HS-5 (cell line): ENCODE measurements at places on chromosomes 11 and 22.

- DNase-seq = no peak
Measured at GRCh38 chr11:44632466-44633123, 67.1 kb downstream of the CD82 start.

GRCh38 chr22:32712644-32713355, 88.7 kb upstream of the TIMP3 start:
- no peak for DNase-seq

DNA sequence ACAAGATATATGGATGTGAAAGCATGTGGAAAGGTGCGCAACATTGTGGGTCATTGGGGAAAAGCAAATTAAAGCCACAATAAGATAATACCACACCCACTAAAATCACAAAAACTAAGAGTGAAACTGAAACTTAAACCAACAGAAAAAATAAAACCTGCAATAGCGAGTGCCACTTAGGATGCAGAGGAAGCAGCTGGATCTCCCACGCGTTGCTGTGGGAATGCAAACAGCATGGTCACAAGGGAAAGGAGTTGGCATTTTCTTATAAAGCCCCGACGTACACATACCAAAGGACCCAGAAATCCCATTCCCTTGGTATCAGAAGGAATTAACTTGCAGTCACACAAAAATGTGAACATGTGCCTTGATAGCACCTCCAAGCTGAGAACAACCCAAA, 712.0 kb downstream of the TBC1D22A start:
- DNase-seq = no peak

GRCh38 chr11:124892146-124892545, 5.5 kb downstream of the ROBO4 start:
- no peak for DNase-seq

DNA sequence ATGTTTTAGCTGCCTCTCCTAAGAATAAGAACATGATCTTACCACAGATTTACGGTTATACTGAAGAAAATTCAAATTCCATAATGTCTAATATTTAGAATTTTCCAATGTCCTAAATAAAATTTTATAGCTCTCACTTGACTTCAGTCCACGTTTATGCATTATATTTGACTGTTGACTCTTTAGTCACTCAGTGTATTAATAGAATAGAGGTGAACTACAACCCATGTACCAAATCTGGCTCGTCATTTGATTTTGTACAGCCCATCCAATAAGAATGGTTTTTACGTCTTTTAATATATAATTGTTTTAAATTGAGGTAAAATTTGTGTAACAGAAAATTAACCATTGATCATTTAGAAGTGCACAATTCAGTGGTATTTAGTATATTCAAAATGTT, 34.9 kb downstream of the KDM2A start:
- no peak for DNase-seq

DNA sequence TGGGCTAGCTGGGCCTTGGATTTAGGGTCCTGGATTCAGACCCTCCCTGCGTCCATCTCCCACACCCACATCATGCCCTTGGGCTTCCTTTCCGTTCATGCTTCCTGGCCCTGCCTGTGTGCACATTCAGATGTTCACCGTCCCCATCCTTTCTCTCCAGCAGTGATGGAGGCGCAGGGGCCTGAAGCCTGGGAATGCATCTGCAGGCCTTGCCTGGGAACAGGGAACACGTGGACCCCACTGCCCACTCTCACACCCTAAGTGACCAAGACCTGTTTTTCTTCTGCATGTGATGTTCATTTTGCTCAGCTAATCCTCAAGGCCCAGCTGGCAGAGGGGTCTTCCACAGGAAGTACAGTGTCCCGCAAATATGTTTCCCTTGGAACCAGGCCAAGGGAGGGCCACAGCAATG, 91.6 kb upstream of the PARVA start:
- no peak for DNase-seq

- no peak for DNase-seq
Measured at GRCh38 chr11:67463186-67463585, 5.9 kb downstream of the TMEM134 start.

DNA sequence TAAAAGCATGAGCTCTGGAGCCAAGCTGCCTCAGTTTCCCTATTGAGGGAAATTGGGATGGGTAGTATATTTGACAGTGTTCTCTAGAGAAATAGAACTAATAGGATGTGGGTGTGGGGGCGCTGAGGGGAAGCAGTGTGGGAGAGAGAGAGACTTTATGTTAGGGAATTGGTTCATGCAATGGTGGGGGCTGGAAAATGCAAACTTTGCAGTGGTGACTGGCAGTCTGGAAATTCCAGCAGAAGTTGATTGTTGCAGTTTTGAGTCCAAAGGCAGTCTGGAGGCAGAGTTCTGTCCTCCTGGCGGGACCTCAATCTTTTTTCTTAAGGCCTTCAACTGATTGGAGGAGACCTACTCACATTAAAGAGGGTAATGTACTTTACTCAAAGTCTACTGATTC, 59.4 kb upstream of the SYT13 start:
- DNase-seq = no peak

DNA sequence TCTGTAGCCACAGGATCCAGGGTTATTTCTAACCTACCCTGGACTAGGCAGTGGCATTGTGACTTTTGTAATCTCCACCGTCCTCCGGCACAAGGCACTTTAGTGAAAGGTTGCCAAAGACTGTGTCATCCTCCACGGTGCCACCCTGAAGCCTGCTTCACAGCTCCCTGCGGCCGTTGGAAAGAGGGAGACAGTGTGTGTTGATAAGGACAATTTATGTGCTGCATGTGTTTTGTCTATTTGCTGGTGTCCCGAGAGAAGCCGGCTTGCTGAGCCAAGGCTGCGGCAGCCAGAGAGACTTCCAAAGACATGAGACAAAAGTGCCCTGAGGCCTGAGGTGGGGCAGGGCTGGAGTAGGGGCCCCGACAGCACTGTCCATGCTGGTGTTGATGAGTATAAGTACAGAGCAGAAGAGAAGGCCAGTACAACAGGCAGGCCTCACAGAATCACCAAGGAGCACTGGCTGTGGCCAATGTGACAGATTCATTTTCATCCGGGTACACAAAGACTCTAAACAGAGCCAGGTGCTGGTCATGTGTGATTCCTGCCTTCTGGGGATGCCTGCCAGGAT, 40.9 kb downstream of the GALNT18 start:
- DNase-seq = no peak

- DNase-seq = no peak
Measured at GRCh38 chr11:22430141-22430541, 92.0 kb downstream of the SLC17A6 start.

DNA sequence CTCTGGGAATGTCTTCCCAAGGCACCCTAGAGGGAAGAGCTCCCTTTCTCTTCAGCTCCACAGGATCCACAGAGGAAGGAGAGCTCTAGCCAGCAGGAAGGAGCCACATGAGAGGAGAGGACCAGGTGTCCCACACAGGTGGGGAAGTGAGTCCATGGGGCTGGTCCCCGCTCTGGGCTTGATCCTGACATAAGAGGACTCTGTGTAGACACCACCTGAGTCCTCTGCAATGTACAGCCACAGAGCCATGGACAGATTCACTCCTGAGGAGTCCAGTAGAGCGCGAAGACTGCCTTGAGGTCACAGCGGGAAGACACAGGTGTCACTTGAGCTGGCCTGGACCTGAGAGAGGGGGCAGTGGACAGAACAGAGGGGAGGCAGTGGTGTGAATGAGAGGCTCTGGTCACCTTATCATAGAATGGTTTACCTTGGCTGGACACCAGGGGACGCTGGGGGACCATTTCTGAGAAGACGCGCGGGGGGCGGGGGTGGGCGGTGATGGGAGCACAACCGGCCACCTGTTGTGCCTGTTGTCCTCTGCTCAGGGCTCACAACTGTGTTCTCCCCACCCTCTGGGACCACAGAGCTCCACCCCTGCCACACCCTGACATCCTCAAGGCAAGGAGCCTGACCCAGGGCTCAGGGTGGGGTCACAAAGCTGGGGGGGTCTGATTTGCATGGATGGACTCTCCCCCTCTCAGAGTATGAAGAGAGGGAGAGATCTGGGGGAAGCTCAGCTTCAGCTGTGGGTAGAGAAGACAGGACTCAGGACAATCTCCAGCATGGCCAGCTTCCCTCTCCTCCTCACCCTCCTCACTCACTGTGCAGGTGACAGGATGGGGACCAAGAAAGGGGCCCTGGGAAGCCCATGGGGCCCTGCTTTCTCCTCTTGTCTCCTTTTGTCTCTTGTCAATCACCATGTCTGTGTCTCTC, 128.2 kb downstream of the ZNF280B start:
- DNase-seq = no peak

DNA sequence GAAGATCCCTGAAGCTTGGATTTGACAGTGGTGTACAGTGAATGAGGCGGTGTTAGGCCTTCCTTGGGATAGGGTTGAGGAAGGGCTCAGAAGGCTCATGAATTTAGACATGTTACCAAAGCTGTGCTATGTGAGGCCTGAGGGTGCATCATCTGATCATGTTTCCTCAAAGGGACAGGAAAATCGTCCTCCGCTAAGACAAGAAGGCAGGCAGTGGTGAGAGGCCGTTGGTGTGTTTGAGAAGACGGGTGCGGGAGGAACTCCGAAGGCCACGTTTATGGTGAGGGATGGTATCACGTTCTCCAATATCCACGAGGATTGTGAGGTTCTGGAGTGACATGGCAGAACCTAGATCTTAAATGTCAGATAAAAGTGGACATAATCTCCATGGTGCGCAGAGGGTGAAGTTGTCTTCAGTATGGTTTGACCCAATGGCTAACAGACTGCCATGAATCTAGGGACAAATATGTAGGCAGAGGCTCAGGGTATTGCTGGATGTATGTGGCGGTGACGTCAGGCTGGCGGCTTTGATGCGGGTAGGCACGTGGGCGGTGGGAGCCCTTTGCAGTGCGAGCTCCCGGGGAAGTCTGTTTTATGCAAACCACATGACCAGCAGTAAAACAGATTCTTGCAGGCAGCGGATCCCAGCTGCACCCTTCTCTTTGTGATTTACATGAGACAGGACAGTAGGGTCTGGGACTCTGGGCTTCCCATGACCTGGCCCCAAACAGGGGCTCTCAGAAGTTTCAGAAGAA, 242.3 kb upstream of the B3GAT1 start:
- DNase-seq = no peak

DNA sequence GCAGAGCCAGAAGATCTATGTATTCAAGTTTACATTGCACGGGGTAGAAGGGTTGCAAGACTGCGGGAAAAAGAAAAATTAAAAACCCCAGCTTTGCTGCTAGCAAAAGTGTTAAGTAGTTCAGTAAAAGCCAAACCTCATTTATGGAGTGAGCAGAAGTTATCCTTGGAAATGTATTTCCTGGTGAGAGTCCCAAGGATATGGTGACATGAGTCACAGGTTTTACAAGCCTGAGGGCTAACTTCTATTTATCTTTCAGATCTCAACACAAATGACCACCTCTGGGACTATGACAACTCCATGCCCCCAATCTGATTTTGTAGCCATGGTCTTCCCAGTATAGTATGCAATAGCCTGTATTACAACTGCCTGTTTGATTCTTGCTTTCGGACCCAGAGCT, 26.1 kb downstream of the ABTB2 start:
- no peak for DNase-seq

GRCh38 chr11:108854346-108854745, 189.5 kb downstream of the DDX10 start:
- no peak for DNase-seq

GRCh38 chr22:46377525-46378425, 42.3 kb downstream of the TRMU start:
- DNase-seq = peak; percentile 10

- no peak for DNase-seq
Measured at GRCh38 chr11:103875855-103876510, 160.5 kb upstream of the DDI1 start.

- DNase-seq = peak; percentile 46
Measured at GRCh38 chr22:30235687-30236170, 10.8 kb downstream of the LIF start.

DNA sequence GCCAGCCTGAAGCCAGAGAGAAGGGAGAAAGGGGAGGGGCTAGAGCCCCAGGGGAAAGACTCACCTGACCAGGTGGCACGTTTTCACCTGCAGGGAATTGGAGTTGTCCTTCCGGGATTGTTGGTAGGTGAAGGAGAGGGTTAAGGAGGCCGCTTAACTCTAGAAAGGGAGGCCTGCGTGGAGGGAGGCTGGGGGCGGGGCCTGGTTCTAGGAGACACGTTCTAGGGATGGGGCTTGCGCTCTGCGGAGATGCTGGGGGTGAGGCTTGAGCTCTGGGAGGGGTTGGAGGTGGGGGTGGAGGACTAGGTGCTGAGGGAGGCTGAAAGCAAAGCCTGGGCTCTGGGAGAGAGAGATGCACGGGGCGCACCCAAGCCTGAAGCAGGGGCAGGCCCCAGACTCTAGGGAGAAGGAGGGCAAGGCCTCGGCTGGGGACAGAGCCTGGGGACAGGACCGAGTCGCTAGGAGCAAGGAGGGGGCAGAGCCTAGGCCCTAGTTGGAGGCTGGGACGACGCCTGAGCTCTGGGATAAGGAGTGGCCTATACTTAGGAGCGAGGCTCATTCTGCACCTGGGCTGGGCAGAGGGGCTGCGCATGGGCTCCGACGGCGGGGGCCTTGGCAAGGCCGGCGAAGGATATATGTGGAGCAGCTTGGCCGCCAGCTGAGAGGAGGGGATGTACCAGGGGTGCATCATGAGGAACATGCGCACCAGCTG, 2.4 kb downstream of the RASGRP2 start:
- DNase-seq = no peak

DNA sequence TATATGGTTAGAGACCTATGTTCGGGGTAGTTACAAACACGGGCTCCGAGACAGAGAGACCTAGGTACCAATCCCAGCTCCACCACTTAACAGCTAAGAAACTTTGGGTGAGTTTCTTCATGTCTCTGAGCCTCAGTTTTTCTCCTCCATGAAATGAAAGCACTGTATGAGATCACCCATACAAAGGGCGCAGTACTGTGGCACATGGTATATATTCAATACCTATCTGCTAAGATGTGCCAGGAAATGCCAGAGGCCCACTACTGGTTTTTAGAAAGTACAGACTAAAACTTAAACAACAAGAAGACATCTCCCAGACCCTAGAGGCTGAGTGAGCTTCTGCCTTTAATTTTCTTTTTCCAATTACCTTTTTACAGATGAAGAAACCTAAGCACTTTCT, 69.5 kb downstream of the SLC1A2 start:
- no peak for DNase-seq

DNA sequence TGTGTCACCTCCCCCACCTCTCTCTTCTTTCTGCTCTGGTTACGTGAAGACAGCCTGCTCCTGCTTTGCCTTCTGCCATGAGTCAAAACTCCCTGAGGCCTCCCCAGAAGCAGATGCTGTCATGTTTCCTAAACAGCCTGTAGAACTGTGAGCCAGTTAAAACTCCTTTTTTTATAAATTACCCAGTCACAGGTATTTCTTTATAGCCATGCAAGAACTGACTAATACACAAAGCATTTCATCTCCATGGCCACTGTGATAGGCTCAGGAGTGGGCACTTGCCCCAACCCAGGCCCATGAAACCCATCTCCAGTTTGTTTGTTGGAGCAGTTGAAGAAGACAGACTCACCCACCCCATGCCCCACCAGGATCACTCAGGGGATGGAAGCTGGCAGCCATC, 253.3 kb upstream of the ISX start:
- no peak for DNase-seq

GRCh38 chr11:43396617-43397016, 37.9 kb downstream of the TTC17 start:
- DNase-seq = no peak

GRCh38 chr11:16194566-16194965, 161.8 kb downstream of the SOX6 start:
- DNase-seq = no peak
